ENCODE measurements at places on chromosomes 4 and X. TPM values are rescaled to one million over a fixed set of nuclear protein-coding genes. Genes with fewer than 3 reads are reported as not detected.

GRCh38 chr4:115629270-115629669 is 515.9 kb upstream of the NDST4 start:
- DNase-seq: no peak

Gene MFAP3L
- 0.31 TPM for polyA plus RNA-seq

Gene FAAH2
- 0.53 TPM for polyA plus RNA-seq

GRCh38 chr4:56861360-56861759 is 39.9 kb upstream of the SPINK2 start:
- DNase-seq: no peak

Data from AG04450 (cell line).